ENCODE measurements at places on chromosomes 13 and 19.

DNA sequence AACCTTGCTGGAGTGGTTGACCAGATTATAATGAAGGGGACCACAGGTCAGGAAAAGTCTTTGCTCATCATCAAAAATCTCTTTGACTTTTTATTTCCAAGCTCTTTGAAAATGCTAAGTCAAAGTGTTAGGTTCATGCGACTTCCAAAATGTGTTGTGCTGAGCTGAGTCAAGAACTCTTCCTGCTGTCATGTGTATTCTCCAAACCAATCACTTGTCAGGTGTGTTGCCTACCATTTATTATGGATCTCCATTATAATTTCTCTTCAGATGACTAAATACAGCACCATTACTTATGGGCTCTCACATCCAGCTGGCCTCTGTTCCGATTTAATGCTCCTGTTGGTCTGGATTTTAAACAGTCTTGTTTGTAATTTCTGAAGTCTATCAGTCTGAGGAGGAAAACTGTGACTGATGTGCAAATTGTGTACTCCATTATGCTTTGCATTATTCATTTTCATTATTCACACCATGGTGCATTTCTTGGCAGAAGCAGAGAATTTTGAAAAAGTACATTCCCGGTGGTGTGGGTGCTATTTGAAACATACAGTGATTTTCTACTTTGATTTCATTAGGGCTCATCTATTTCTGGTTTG, 562.5 kb downstream of the LMO7 start:
- no peak for DNase-seq

- DNase-seq, result no peak
Observed at GRCh38 chr19:5956728-5957127, 21.2 kb downstream of the RANBP3 start.

DNA sequence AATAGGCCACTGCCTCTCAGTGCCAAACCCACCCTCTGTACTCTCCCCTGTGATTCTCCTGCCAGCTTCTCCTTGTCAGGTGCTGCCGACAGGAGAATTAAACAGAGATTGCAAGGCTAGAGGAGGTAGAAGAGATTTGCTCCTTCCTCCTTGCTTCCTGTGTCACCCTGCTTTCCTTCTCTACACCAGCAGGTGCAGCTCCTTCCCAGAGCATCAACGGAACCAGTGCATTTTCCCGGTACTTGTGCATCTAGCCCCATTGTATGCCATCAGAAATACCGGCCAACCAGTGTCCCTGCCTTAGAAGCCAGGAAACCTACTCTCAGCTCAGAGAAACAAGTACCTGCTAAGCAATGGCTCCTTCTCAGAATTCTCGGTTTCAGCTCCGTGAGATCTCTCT, 253.2 kb downstream of the SUCLA2 start:
- no peak for DNase-seq

- DNase-seq, result no peak
Observed at GRCh38 chr19:34232566-34233481, 21.5 kb upstream of the GARRE1 start.

GRCh38 chr13:27638521-27638920, 16.8 kb downstream of the POLR1D start:
- no peak for DNase-seq

DNA sequence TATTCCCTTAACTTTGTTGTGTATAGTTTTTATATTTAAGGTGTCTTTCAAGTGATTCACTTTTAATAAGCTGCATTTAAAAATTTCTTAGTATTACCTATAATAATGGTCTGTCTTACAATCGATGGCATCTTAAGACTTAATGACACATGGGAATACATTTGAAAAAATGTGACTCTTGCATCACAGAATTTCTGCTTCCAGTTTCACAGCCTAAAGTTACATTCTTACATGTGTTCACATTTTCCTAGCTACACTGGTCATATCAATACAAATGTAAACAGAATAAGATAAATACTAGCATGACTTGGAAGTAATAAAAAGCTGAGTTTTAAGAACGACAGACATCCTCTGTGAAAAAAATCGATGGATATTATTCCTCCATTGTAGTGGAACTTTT, 1597.1 kb upstream of the MIR17HG start:
- no peak for DNase-seq

GRCh38 chr19:39335168-39335548, 685 bp downstream of the GMFG start:
- peak; percentile 46 for DNase-seq

DNA sequence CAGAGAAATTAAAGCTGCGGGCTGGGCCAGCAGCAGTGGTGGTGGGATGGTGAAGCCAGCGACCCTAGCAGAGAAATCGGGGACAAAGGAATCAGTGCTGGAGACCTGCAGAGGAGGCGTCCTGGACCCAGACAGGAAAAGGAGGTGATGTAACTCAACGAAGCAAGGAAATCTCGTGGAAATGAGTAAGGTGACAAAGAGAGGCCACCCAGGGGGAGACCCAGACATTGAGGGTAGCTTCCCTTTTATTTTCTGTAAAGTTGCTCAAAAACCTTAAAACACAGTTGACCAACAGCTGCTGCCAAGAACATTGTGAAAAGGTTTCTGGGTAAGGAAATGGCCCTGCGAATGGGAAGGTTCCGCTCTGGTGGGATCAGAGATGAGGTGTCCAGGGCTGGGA, 13.3 kb upstream of the RETN start:
- no peak for DNase-seq

- DNase-seq, result no peak
Observed at GRCh38 chr13:27289011-27289665, 18.5 kb downstream of the RASL11A start.

Data from CD4-positive, alpha-beta T cell treated with Interleukin-12 subunit alpha and Interleukin-12 subunit beta, for 1 hour (primary cell).